Naive B cell (primary cell): ENCODE measurements at places on chromosomes 11 and 22. TPM values are rescaled to one million over a fixed set of nuclear protein-coding genes. Genes with fewer than 3 reads are reported as not detected.

SLC16A8 gene
- not detected for polyA plus RNA-seq

DNAJB7 gene
- polyA plus RNA-seq, result 0.20 TPM

NXPE1 gene
- not detected for polyA plus RNA-seq

OR2AG2 gene
- polyA plus RNA-seq, result not detected

CATSPERZ gene
- polyA plus RNA-seq, result not detected

IL17REL gene
- not detected for polyA plus RNA-seq

OR8H1 gene
- polyA plus RNA-seq, result not detected

GRK3 gene
- 5.9 TPM for polyA plus RNA-seq

PRR33 gene
- 0.08 TPM for polyA plus RNA-seq

SLC22A25 gene
- polyA plus RNA-seq, result not detected

GAL3ST3 gene
- polyA plus RNA-seq, result not detected

- peaks cover 5% of the 10 kb centered on the region for H3K4me1 ChIP-seq
- H3K27ac ChIP-seq, result no peak overlapping the region
- DNase-seq, result peak; percentile 49
- peaks cover under 1% of the 10 kb centered on the region for H3K27me3 ChIP-seq
- H3K4me3 ChIP-seq, result no peak overlapping the region
Observed at GRCh38 chr22:26398741-26399153, 30.3 kb upstream of the ASPHD2 start.

- peak; percentile 71 for DNase-seq
- H3K27me3 ChIP-seq, result peaks cover 4% of the 10 kb centered on the region
- H3K4me3 ChIP-seq, result peak overlapping the region; percentile 74
- H3K4me1 ChIP-seq, result peaks cover 55% of the 10 kb centered on the region
- peaks cover 10% of the 10 kb centered on the region for H3K36me3 ChIP-seq
Observed at GRCh38 chr11:67262731-67263675, 3.3 kb upstream of the GRK2 start.

DNA sequence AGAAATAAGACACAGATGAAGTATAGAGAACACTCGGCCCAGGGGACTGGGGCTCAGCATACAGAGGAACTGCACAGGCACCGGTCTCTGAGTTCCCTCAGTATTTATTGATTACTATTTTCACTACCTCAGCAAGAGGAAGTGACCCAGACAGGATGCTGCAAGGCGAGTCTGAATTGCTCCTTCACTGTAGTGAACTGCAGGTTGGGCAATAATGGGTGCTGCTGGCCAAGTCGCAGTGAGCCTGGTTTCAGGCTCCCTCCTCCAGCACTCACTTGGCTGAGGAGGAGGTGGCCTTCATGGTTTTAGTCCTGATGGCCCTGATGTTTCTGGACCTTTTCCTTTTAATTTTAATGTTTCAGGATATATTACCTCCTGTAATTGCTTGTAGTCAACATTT is 10.4 kb downstream of the OR52K2 start:
- H3K4me3 ChIP-seq, result no peak overlapping the region
- peak overlapping the region; percentile 50 for H3K27ac ChIP-seq
- no peak for DNase-seq

DNA sequence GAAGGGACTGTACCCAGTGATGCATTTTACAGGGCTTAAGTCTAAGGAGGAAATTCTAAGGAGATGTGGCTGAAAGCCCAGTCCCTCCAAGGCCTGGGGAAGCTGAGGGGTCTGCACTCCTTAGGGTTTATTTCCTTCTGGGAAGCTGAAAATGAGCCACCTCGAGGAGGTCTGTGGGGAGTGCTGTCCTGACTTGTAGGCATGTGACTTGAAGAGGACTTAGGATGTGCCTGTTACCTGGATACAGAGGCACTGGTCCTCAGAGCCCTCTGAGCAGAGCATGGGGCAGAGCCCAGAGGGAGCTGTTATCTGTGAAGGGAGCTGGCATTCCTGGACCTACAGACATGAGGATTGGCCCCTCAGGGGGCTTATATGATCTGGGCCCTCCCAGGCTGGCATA is 77.1 kb downstream of the TP53I11 start:
- no peak overlapping the region for H3K27ac ChIP-seq
- peaks cover 8% of the 10 kb centered on the region for H3K4me1 ChIP-seq
- no peaks in the 10 kb centered on the region for H3K27me3 ChIP-seq
- H3K36me3 ChIP-seq, result no peaks in the 10 kb centered on the region

- no peak overlapping the region for H3K27ac ChIP-seq
- no peak for DNase-seq
- H3K4me1 ChIP-seq, result no peaks in the 10 kb centered on the region
- no peak overlapping the region for H3K4me3 ChIP-seq
- no peaks in the 10 kb centered on the region for H3K36me3 ChIP-seq
- no peaks in the 10 kb centered on the region for H3K27me3 ChIP-seq
Observed at GRCh38 chr11:84408946-84409411, 1122.8 kb upstream of the CCDC90B start.

DNA sequence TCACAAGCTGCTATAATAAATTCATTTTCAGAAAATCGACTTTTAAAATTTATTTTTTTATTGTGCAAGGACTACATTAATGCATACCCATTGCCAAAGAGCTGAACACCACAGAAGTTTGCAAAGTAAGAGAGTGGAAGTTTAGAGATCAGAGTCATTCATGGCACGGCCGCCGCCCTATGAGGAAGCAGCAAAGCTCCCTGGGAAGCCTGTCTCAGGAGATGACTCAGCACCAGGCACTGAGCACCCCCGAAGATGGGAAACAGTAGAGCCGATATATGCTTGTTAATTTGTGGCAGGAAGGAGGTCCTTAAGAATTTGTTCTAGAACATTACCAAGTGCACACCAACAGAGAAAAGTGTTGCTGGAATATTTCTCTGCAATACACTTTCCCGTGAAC is 693.7 kb downstream of the OPCML start:
- no peak overlapping the region for H3K27ac ChIP-seq
- no peaks in the 10 kb centered on the region for H3K27me3 ChIP-seq
- no peak for DNase-seq
- no peaks in the 10 kb centered on the region for H3K4me1 ChIP-seq
- H3K36me3 ChIP-seq, result no peaks in the 10 kb centered on the region
- H3K4me3 ChIP-seq, result no peak overlapping the region

- no peak overlapping the region for H3K4me3 ChIP-seq
- no peaks in the 10 kb centered on the region for H3K27me3 ChIP-seq
- peaks cover 16% of the 10 kb centered on the region for H3K36me3 ChIP-seq
- no peak overlapping the region for H3K27ac ChIP-seq
Observed at GRCh38 chr22:43992331-43992821, 31.7 kb upstream of the PARVB start.

- H3K27me3 ChIP-seq, result peaks cover 3% of the 10 kb centered on the region
- no peak overlapping the region for H3K4me3 ChIP-seq
- no peaks in the 10 kb centered on the region for H3K36me3 ChIP-seq
- peaks cover 1% of the 10 kb centered on the region for H3K4me1 ChIP-seq
- H3K27ac ChIP-seq, result no peak overlapping the region
Observed at GRCh38 chr11:69218271-69218682, 62.5 kb downstream of the SMIM38 start.

DNA sequence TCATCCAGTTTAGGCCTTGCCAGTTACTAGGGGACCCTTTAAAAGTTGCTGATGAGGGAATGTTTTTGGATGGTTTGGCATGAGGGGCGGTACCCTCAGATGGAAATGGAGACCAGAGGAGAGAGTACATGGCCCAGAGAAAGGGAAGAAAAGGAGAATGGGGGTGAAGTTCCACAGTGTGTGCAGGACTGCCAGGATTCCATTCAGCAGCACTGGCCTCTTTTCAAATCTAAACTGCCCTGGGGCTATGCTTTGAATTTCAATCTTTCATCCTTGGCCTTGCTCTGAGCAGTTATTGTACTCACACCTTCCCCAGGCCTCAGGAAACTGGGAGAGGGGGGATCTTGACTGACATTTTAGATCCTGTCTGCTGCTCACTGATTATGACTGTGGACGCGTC is 3.0 kb downstream of the SLC3A2 start:
- peaks cover 37% of the 10 kb centered on the region for H3K4me1 ChIP-seq
- no peaks in the 10 kb centered on the region for H3K27me3 ChIP-seq
- H3K27ac ChIP-seq, result no peak overlapping the region
- no peak overlapping the region for H3K4me3 ChIP-seq
- H3K36me3 ChIP-seq, result peaks cover 8% of the 10 kb centered on the region

DNA sequence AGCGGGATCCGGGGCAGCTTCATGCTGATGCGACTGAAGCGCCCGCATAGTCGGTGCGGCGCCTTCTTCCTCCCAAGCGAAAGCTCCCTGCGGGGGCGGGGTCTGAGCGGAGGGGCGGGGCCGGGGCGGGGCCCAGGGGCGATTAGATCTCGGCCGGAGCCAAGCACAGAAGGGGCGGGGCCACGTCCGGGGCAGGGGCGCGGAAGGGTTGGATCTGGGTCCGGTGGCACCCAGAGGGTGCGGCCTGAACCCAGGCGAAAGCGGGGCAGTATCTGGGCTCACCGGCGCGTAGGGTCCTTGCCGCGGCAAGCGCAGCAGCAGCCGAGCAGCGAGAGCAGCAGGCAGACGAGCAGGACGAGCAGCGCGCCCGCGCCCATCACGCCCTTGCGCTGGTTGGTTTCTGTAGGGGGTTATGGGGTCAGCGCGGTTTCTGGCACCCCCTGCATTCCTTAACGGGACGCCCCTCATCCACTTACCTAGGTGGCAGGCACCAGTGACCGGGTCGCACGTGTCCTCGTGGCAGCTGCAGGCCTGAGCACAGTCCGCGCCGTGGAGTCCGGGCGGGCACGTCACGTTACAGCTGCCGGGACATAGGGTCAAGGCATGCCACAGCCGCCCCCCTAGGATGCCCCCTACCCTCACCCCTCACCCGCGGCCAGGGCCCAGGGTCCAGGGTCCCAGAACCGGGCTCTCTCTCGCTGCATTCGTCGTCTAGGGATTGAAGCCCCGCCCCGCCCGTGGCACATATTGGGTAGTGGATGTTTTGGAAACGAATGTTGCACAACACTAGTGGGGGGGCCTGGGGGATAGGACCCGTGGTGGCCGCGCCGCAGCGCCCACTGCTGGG is 8.1 kb downstream of the SCARF2 start:
- DNase-seq, result peak; percentile 74
- peaks cover 18% of the 10 kb centered on the region for H3K4me1 ChIP-seq
- H3K36me3 ChIP-seq, result no peaks in the 10 kb centered on the region
- H3K4me3 ChIP-seq, result peak overlapping the region; percentile 91
- no peak overlapping the region for H3K27ac ChIP-seq

DNA sequence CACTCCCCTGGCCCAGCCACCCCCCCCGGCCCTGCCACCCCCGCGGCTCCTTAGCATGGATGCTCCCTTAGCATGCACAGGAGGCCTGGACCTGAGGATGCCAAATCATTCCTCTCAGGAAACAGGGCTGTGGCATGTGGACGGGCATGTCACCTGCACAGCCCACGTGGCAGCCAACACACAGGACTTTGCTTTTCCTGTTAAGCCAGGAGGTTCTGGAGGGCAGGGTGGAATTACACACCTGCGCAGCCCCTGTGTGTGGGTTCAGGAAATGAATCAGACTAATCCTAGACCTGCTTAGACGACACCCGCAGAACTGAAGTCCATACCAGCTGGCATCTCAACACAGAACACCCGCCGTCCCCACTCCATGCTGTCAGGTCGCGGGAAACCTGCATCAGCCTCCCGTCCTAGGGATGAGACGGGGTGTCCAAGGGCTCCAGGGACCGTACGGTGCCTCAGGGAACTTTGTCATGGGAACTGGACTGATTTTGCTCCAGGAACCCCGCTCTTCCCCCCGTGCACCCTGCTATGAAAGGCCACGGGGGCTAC is 10.2 kb downstream of the CERK start:
- no peak overlapping the region for H3K4me3 ChIP-seq
- H3K4me1 ChIP-seq, result peaks cover 14% of the 10 kb centered on the region
- H3K27ac ChIP-seq, result no peak overlapping the region
- no peaks in the 10 kb centered on the region for H3K36me3 ChIP-seq

DNA sequence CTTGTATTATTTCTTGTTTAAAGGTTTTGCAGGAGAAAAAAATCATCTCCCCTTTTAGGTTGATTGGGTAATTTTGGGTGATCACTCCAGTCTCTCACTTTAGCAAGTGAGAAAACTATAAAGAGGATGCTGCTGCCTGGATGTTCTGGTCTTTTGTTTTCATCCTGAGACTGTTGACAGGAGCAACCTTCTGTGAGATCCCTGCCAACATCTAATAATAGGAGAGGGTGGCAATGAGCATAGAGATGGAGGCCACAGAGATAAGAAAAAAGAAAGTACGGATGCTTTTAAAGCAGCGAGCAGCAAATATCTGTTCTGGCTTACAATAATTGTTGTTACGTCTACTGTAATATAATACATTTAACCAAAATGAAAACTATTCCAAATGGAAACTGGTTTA is 293.6 kb upstream of the MTNR1B start:
- H3K27me3 ChIP-seq, result no peaks in the 10 kb centered on the region
- no peak overlapping the region for H3K4me3 ChIP-seq
- H3K27ac ChIP-seq, result no peak overlapping the region
- DNase-seq, result no peak

DNA sequence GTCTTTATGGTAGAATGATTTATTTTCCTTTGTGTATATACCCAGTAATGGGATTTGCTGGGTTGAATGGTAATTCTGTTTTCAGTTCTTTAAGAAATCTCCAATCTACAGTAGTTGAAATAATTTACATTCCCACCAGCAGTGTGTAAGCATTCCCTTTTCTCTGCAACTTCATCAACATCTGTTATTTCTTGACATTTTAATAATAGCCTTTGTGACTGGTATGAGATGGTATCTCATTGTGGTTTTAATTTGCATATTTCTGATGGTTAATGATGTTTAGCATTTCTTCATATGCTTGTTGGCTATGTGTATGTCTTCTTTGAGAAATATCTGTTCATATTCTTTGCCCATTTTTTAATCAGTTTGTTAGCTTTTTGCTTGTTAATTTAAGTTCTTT is 901.2 kb downstream of the METTL15 start:
- H3K4me1 ChIP-seq, result no peaks in the 10 kb centered on the region
- H3K4me3 ChIP-seq, result no peak overlapping the region
- H3K27me3 ChIP-seq, result no peaks in the 10 kb centered on the region
- H3K27ac ChIP-seq, result no peak overlapping the region
- no peak for DNase-seq

DNA sequence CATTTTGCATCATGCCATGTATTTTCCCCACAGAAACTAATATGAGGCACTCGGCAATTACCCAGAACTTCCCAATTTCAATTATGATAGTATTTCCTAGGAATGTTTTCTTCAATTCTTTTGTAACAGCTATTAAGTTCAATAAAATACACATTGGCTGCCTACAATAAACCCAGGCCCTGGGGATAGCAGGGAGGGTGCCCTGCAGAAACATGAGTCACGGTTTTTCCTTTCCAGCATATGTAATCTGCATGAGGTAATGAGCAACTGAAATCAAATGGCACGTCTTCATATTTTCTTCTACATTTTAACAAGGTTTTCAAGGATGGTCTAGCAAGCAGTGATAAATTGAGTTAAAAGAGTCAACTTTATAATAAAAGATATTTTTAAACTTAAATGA is 32.0 kb downstream of the GUCY1A2 start:
- no peak overlapping the region for H3K4me3 ChIP-seq
- no peaks in the 10 kb centered on the region for H3K4me1 ChIP-seq
- no peaks in the 10 kb centered on the region for H3K36me3 ChIP-seq

- H3K4me1 ChIP-seq, result no peaks in the 10 kb centered on the region
- H3K27ac ChIP-seq, result no peak overlapping the region
- peaks cover 51% of the 10 kb centered on the region for H3K27me3 ChIP-seq
- H3K4me3 ChIP-seq, result no peak overlapping the region
Observed at GRCh38 chr11:17746096-17746495, 11.5 kb downstream of the KCNC1 start.

- no peak overlapping the region for H3K27ac ChIP-seq
- no peaks in the 10 kb centered on the region for H3K27me3 ChIP-seq
- no peak overlapping the region for H3K4me3 ChIP-seq
- no peaks in the 10 kb centered on the region for H3K4me1 ChIP-seq
Observed at GRCh38 chr11:104329078-104329665, 165.2 kb upstream of the PDGFD start.

- peaks cover 48% of the 10 kb centered on the region for H3K27me3 ChIP-seq
- H3K4me3 ChIP-seq, result no peak overlapping the region
- no peaks in the 10 kb centered on the region for H3K4me1 ChIP-seq
- H3K27ac ChIP-seq, result no peak overlapping the region
Observed at GRCh38 chr11:69002110-69002569, 10.9 kb downstream of the MRGPRF start.
